ENCODE measurements at places on chromosomes 5 and 9.

- no peak for DNase-seq
Observed at GRCh38 chr9:135961811-135962695, 880 bp upstream of the UBAC1 start.

DNA sequence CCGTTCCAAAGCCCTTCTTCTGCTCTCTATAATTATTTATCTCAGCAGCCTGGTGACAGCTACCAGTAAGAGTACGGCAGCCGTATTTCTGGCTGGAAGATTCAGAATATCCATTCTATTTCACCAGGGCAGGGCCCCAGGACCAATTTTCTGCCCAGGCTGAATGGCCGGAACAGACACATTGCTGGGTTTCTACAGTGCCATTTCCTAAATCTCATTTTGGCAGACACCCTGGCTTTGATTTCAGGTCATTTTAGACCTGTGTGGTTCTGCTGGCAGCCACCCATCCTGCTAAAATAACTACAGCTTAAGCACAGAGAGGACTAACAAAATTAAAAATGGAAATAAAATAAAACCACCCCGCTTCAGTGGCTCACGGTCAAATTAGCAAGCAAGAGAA is 95.0 kb downstream of the CRB2 start:
- no peak for DNase-seq

GRCh38 chr9:32647671-32648070 is 12.2 kb upstream of the TAF1L start:
- DNase-seq, result no peak

- DNase-seq, result peak; percentile 70
Observed at GRCh38 chr9:13841746-13842462, 472.0 kb downstream of the NFIB start.

- no peak for DNase-seq
Observed at GRCh38 chr9:136370687-136371532, 2.6 kb downstream of the CARD9 start.

GRCh38 chr5:168752012-168752411 is 172.8 kb upstream of the PANK3 start:
- DNase-seq, result no peak

DNA sequence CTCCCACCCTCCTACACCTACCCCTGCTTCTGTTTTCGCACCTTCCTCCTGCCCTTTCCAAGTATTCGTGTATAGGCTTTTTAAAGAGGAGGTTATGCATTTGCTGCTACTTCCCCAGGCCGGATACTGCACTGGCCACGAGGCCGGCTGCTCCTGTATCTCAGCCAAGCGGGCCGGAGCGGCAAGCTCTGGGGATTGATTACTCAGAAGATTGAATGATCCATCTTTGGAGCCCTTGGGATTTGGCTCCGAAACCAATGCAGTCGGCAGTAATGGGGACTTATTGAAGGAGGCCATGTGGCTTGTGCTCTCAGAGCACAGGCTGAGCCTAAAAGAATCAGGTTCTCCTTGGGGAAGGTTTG is 405.3 kb downstream of the TLE4 start:
- DNase-seq, result no peak

DNA sequence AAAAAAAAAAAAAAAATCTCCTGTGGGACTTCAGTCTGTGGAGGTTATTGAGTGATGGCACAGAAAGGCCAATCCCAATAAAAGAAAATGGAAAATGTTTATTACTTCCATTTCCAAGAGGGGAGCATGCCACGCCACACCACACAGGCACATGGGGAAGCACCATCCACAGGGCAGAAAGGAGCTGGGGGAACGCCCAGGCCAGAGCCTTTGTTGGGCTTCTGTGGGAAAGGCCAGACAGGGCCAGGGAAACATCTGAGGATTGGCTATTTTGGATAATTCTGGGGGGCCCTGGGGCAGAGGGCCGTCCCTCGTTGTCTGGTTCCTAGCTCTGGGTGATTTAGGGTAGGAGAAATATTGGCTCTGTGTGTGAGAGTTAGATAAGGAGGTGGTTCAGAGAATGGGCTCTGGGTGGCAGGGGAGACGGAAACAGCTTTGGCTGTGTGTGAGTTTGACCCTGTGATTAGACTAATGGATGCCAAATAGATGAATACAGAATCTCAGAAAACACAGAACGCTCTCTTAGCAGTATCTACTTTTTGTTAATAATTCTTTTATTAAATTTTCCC is 49.0 kb upstream of the ABL1 start:
- no peak for DNase-seq

- DNase-seq, result peak; percentile 12
Observed at GRCh38 chr5:94376672-94377345, 241.6 kb downstream of the KIAA0825 start.

- no peak for DNase-seq
Observed at GRCh38 chr5:171702135-171702770, 83.4 kb upstream of the SMIM23 start.

DNA sequence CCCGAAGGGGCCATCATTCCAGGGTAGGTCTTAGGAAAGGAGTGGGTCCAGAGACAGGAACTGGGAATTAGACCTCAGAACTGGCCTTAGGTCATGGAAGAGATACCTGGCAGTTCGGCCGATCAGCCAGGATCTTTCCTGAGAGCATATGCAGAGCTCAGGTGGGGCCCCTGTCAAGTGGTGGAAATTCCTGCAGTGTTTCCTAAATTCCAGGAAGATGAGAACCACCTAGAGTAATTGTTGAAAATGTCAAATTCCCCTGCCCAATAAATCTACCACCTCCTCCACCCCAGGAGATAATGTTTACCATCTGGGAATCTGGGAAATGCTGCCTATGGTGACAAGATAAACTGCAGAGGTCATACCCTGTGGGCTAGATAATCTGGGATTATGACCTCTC is 14.6 kb downstream of the TMEM171 start:
- no peak for DNase-seq

GRCh38 chr5:81292130-81292529 is 9.3 kb upstream of the ZCCHC9 start:
- DNase-seq, result no peak

- DNase-seq, result no peak
Observed at GRCh38 chr9:35937227-35937626, 20.7 kb downstream of the OR2S2 start.

GRCh38 chr9:3857673-3858072 is 331.9 kb upstream of the RFX3 start:
- no peak for DNase-seq
